Right forelimb (tissue), 1 donor: ENCODE measurements at places on chromosomes 12 and 14.

DNA sequence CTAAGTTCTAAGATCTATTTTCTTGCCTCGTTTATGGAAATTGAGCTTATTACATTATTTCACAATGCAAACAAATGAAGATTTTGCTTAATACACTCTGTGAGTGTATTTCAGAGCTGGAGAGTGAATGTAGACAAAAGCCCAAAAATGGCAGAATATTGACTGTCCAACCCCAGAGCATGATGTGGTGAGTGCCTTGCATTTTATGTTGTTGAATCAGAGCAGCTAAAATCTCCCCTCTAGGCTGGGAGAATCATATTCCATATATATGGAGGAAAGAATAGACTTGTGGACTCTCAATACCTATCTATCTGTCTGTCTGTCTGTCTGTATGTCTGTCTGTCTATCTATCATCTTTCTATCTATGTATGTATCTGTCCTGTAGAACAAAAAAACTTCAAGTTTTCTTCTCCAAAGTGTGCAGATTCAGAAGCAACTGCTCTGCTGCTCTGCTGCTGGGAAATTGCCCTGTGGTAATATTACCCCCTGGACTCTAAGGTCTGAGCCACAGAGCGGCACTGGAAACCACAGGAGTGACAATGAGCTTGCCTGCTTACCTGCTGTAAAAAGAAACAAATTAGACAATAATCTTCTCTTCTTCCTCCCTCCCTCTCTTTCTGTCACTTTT, 209.4 kb upstream of the PRICKLE1 start:
- no peak for DNase-seq

DNA sequence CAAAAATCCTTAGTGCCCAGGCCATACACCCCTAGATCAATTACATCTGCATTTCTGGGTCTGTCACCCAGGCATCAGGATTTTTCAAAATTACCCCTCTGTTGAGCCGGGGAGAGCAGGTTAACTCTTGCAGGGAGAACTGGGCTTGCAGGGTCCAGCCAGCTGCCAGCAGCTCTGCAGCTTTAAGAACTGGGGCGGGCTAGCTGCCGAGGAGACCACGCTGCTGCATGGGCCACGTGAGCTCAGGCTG, at the start of gene DGLUCY:
Gene DGLUCY, plus strand, starts transcription at position 245 of the 250 bp plus-strand sequence. CDS start 46,222 bp downstream, outside the sequence.
- peak; percentile 87 for DNase-seq

GRCh38 chr14:100786576-100787219, 39.2 kb upstream of the MEG3 start:
- peak; percentile 43 for DNase-seq

DNA sequence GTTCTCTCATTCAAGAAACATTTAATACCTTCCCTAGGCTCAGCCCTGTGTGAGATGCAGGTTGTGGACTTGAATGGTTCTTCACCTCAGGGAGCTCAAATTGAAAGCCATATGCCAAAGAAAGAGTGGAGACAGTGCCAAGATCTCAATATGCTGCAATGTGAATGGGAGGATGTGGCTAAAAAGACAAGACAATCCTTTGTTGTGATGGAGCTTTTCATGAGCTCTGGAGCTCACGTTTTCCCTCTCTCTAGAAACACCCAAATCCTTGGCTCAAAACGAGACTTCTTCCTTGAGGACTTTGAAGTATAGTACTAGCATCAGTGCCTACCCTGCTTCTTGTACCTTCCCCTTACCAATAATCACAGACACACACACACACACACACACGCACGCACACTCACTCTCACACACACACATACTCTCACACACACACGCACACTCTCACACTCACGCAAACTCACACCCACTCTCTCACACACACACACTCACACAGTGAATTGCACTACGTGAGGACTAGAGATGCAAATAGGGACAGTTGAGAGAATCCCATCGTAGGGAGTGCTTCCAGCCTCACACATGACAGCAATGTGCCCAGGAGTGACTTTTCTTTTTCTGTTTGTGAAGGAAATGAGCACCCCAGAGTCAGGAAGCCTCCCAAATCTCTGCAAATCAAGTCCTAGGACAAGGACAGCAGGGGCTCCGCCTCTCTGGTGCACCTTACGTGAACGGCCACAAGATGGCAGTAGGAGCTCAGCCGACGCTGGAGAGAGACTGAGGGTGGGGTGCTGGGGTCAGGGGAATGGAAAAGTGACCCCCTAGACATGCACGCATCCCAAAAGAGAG, 231.4 kb downstream of the PCNX1 start:
- DNase-seq: peak; percentile 72

DNA sequence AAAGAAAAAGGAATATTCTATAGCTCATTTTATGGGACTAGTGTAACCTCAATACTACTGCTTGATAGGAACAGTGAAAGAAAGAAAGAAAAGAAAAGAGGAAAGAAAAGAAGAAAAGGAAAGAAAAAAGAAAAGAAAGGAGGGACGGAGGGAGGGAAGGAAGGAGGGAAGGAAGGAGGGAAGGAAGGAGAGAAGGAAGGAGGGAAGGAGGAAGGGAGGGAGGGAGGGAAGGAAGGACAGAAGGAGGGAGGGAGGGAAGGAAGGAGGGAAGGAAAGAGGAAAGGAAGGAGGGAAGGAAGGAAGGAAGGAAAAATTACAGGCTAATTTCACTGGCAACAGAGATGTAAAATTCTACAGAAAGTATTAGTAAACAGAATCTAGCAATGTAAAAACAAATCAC, 215.5 kb downstream of the ITPR2 start:
- no peak for DNase-seq

DNA sequence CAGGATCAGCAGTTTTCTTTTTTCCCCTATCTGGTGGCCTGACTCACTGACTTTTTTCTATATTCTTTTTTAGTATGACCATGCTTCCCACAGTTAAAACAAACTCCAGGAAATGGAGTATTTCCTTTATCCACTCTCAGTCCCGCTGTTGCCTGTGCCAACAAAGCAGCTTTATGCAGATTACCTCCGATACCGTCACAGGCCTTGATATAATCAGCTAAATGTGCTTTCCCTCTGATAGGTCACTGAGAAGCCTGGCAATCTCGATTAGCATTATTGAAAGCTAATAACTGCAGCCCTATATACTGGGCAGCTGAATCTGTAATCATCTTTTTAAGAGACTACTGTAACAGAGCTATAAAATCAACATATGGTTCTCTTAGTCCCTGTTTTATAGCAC, 243.6 kb downstream of the KIF21A start:
- DNase-seq: no peak

- no peak for DNase-seq
These were observed 244.2 kb downstream of the GPHN start for GRCh38 chr14:66752109-66752508.

DNA sequence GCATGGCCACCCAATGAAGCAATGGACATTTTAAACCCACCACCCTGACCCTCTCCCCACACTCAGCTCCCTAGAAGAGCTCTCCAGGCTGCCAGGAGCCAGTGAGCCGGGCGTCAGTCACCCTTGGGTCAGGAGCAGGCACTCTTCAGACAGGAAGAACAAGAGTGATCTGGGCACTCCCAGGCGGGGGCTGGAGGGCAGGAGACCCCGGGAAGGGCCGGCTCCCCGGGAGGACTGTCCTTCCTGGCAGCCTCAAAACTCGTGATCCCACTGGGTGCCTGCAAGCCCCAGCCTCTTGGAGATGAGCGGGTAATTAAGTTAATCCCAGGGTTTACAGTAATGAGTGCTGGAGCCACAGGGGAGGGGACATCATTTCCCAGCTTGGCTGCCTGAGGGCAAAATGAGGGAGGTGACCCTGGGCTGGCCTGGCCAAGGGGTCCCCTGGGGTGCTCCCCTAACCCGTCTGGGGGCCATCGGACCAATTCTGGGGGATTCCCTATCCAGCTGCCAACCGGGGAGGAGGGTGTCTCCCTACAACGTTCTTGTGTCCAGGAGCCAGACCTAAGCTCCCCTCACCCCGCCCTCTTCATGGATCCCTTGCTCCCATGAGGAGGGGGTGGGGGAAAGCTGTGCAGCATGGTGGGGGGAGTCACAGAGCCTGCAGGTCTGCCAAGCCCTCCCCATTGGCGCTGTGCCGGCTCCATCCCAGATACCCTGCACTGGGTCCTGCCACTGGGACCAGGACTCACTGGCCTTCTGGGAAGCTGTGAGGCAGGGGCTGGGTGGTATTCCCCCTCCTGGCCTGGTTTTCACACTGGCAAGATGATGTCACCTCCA, 59.2 kb downstream of the CCNK start:
- DNase-seq: no peak

GRCh38 chr12:103676893-103677292, 89.8 kb downstream of the STAB2 start:
- DNase-seq: no peak

GRCh38 chr12:116727261-116727660, 10.6 kb downstream of the SPRING1 start:
- no peak for DNase-seq

DNA sequence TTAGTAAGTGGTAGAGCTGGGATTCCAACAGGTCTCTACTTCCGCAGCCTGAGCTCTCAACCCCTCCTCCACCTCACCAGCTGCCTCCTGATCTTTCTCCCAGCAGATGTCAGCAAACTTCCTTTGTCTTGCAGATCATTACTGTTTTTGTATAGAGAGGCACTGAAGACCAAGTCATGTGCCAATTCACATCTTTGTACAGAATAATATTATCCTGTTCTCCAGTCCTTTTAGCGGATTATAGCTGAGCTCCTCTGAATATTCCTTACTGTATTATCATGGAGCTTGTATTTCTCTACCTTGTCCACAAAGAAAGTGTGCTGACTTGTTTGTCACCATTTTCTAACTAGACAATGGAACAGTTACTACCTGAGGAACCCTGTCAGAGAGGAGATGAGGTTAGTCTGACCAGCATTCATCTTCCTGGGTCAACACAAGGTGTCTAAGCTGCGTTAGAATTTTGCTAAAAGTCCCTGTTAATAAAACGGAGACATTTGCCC, 142.3 kb upstream of the ARHGAP5 start:
- DNase-seq: no peak

DNA sequence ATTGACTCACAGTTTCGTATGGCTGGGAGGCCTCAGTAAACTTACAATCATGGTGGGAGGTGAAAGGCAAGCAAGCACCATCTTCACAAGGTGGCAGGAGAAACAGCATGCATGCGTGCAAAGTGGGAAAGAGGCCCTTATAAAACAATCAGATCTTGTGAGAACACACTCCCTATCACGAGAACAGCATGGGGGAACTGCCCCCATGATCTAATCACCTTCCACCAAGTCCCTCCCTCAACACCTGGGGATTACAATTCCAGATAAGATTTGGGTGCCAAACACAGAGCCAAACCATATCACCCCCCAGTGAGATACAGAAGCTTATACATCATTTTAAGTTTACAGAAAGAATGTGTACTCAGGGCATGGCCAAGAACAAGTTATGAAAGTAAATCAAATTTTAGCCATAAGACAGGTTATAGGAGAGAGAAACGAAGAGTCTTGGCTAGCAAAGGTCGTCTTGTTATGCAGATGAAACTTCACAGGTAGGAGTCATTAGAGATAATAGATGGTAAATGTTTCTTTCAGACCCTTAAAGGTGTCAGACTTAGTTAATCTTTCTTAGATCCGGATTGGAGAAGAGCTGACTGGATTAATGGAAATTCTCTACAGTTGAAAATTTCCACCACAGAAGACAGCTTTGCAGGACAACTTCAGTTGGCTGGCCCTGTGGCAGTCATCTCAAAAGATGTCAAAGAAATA, 79.8 kb upstream of the SEL1L start:
- no peak for DNase-seq

GRCh38 chr12:106962286-106962685, 6.6 kb downstream of the TMEM263 start:
- no peak for DNase-seq

- DNase-seq: no peak
These were observed 130.6 kb downstream of the SLC15A4 start for GRCh38 chr12:128693115-128693514.

DNA sequence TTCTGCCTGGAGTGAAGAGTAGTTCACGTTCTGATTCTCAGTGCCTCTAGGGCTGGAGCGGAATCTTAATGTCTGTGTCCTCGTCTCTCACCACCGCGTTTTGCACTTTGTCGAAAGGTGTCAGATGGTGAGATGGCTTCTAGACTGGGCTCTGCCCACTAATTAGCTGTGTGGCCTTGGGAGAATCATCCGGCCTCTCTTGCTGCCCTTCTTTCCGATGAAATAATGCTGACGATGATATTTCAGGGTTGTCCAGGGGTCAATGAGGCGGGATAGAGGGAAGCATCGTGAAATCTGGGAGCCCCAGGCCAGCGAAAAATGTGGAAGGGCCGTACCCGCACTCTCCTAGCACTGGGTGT, 811 bp upstream of the GALNT16 start:
- DNase-seq: no peak

DNA sequence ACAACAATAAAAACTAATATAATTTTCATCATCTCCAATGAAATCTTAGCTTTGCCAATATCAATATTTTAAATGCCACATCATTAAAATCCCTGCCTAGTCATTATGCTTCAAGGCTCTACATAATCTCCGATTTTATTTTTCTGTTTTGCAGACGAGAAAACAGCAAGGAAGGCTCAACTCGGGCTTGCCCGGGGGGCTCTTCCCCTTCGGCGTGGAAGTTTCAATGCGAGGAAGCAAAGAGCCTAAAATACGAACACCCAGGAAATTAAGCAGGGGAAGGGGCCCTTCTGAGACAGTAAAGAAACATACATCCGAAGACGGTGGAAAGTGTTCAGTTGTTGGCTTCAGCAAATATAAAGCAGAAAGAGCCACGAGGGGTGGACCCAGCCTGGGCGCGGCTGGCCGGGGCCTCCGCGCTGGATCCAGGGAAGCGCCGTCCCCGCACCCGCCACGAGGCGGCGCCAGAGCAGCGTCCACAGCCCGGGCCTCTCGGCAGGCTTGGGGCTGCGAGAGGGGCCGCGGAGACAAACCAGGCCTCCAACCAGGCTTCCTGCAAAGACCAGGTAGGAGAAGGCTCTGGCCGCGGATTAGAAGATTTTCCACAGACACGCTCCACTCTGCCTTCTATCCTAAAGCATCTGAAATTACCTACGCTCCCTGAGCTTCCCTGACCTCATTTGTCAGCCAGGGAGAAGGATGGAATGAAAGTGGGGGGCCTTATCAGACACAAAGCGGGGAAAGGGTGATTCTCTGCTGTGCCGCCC, 77.2 kb downstream of the SERPINA3 start:
- DNase-seq: peak; percentile 90

GRCh38 chr12:1830981-1831963, 10.9 kb downstream of the LRTM2 start:
- peak; percentile 86 for DNase-seq
